ENCODE measurements at places on chromosomes 2 and 18.

DNA sequence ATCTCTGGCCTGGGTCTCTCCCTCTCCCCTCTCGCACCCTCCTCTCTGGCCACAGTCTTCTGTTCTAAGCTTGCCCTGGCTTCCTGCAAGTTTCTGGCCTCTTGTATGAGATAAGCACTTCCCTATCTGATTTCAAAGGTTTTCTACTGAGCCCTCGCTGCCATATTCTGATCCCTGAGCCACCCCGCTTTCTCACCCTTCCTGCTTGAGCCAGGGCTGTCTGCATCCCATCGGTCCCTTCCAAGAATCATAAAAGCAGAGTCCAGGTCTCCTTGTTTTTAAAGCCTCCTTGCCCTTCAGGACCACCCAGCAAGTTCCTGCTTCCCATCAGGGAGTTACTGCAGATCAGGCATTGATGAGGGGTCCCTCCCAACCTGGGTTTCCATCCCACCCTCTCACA is 110.2 kb downstream of the PRKCE start:
- no peak for DNase-seq

GRCh38 chr2:112665113-112665780 is 19.5 kb downstream of the SLC20A1 start:
- DNase-seq, result no peak

DNA sequence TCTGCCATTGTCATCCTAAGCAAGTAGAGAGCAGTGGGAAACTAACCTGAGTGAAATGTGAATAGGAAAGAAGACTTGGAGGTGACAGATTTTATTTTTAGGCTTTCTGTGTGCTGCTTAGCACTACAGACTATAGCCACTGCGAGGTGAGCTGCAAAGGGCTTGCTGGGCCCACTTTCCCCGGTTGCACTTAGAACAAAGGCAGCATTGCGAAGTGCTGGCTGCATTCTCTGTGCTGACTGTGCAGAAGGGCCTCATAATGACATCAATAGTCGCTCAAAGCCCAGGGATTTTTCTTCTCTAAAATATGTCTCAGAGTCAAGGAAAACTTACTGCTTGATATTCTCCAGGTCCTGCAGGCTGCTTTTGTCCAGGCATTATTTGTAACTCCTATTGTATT is 592.1 kb downstream of the TDRD15 start:
- DNase-seq, result no peak

GRCh38 chr18:63829886-63830285 is 54.7 kb downstream of the SERPINB7 start:
- DNase-seq, result no peak

GRCh38 chr2:186590759-186591505 is 1.1 kb downstream of the ITGAV start:
- DNase-seq, result no peak

Measured in smooth muscle cell of the brain vasculature (primary cell).